ENCODE measurements at places on chromosomes 4 and X.

DNA sequence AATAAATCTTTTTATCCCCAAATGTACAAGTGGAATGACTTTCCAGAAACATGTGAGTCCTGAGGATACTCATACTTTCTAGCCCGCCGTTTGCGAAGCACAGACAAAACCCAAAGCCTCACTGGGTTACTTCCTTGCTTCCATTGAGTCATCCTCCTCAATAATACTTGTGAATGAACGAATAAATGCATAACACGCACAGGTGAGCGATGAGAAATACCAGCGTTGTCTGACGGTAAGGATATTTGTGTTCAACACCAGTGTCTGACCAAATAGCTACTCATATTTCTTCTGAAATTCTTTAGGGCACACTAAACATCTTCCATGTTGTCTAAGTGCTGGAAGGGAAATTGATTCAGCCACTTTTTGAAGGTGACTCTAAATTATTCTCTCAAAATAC, 36.0 kb downstream of the CCNG2 start:
- DNase-seq = no peak

- no peak for DNase-seq
Observed at GRCh38 chrX:68307769-68308168, 125.5 kb downstream of the OPHN1 start.

DNA sequence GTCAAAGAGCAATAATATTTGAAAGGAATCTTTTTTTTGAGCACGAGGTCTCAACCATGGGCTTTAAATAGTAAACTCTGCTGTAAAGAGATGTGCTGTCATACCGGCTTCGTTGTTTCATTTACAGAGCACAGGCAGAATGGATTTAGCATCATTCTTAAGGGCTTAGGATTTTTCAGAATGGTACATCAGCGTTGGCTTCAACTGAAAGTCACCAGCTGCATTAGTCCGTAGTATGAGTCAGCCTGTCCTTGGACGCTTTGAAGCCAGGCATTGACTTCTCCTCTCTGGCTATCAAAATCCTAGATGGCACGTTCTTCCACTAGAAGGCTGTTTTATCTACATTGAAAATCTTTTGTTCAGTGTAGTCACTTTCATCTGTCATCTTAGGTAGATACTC, 23.6 kb downstream of the COX18 start:
- DNase-seq = no peak

DNA sequence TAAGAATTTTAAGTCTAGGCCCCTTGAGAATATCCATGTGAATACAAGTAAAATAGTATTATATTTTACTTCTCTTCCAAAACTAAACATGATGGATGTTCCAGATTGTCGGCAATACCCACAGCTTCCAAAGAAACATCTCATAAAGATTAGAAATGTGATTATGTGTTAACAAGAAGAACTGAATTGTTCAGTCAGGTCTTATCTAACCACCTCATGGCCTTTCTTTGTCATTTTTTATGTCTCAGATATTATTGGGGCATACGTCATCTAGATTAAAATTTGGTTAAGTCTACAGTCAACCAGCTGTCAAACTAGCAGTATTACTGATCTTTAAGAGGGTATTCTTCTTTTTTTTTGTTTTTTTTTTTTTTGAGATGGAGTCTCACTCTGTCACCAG, 10.0 kb downstream of the EPGN start:
- no peak for DNase-seq

GRCh38 chrX:63661676-63662075, 123.3 kb downstream of the ARHGEF9 start:
- DNase-seq = no peak

DNA sequence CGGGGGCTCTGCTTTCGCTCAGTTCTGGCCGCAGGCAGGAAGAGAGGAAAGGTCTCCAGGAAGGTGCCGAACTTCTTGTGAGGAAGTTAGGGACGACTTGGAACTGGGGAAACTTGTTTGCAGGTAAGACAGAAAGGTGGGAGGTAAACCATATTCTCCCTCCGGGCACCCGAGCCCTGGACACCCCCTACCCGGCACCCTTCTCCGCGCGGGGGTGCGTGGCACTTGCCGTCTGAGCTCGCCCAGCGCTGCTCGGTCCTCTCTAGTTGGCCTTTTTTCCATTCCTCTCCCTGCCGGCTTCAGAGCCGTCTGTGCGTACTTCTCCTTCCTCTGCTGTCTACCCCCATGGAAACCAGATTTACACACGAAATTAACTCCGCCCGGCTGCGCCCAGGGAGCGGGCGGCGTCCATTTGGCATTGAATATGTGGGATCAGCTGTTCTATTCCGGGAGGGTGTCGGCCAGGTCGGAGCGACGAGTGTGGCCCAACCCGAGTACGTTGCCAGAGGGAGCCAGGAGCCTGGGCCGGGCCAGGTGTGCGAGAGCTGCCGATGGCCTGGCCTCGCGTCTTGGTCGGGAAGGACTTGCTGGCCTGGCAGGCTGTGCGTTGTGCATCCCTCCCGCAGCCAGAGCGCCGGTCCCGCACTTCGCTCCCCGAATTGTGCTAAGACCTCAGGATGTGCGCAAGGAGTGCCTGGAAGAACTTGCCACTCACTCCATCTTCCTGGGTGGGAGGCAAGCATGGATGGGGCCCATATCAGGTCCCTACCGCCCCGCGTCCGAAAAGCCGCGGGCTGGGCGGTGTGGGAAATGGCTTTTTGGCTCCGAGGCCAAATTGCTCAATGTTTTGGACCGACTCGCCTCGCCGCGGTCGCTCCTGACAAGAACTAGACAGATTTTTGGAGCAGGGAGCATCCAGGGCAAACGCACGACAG, 1.7 kb downstream of the PDGFRA start:
- no peak for DNase-seq

DNA sequence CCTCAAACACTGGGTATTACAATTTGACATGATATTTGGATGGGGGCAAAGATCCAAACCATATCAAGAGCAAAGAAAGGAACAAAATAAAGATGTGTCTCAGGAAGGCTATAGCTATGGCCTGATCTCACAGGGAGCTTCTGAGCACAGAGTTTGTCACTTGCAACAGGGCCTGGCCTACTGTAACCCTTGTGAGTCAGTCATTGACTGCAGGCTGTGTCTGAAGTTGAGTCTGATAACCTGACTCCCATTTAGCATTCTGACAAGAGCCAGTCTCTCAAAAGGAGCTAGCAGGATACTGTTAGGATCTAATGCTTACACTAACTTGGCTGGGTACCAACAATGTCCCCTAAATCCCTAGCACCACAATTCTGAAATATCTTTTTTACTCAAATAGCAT, 612.5 kb upstream of the TECRL start:
- no peak for DNase-seq

- no peak for DNase-seq
Observed at GRCh38 chr4:126742048-126742447, 890.7 kb upstream of the INTU start.

DNA sequence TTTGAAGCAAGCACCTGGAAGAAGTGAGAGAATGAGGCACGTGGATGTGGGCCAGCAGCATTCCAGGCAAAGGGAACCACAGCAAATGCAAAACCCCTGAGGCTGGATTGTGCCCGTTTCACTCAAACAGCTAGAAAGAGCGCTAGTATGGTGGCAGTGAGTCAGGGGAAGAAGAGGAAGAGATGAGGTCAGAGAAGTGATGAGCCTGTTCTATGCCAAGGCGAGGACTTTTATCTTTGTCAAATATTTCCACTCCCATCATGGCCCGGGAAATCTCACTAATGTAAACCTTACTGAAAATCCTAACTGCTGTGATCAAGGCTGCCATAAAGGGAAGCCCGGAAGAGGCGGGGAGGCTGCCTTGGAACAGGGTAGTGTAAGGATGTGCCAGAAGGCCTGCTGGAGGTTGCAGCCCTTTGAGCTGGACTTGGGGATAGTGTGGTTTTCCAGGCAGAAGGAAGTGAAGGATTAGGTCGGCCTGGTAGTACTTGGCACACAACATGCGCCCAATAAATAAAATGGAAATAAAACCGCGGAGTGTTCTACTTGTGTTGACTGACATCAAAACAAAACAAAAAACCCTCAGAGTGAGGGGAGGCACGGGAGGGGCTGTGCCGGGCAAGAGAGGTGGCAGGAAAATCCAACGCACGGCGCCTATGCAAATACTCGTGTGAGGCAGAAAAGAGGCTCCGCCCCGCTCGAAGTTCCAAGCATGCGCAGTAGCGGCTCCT, 1.2 kb upstream of the CDK16 start:
- peak; percentile 59 for DNase-seq

DNA sequence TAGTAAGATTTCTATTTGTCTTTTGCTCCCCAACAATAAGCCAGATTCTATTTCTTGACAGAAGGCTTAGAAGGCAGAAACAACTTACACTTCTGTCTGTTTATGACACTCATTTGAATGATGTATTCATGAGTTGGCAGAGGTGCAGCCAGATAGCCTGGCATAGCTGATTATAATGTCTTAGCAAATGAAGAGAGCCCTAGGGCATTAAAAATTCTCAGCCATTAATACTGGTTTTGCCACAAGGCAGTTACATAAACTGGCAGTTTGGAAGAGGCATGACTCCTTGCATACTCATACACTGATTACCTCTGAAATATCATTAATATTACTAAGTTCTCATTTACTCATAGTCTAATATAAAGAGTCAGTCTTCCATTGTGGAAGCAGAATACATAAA, 728.5 kb upstream of the NDST4 start:
- DNase-seq = no peak

DNA sequence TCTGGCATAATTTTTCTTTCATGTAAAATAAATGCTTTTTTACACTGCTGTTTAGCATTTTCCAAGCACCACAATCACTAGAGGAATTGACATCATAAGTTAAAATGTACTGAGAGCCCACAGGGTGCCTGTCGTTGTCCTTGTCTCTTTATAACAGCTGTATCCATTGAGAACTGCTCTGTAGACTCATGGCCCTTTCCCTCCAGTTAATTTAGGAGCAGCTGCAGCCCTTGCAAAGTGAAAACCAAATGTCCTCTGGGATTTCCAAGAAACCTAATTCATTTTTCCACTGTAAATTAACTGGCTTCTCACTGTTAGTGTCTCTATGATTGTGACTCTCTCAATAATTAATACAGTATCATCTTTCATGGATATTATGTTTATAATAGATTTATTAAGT, 185.9 kb downstream of the SLC4A4 start:
- no peak for DNase-seq

DNA sequence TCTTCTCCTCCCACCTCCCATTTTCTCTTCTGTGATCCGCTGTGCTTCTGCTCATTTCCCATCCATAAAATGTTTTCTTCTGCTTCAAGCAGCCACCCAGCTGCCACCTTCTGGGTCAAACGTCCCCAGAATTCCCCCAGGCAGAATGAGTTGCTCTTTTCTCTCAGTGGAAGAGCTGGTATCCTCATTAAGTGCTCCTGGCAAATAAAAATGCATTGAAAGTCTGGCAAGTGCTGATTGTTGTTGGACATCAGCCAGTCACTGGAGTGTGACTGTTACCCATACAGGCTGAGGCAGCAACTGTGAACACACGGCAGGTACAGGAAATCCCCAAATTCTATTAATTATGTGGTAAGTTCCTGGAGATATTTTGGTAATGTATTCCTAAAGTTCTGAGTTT, 52.6 kb downstream of the LIMCH1 start:
- DNase-seq = no peak

- DNase-seq = no peak
Observed at GRCh38 chr4:94396984-94397383, 54.3 kb upstream of the HPGDS start.

- no peak for DNase-seq
Observed at GRCh38 chr4:6926681-6927478, 17.3 kb downstream of the TBC1D14 start.

GRCh38 chr4:151314479-151314878, 10.9 kb downstream of the SH3D19 start:
- DNase-seq = no peak

DNA sequence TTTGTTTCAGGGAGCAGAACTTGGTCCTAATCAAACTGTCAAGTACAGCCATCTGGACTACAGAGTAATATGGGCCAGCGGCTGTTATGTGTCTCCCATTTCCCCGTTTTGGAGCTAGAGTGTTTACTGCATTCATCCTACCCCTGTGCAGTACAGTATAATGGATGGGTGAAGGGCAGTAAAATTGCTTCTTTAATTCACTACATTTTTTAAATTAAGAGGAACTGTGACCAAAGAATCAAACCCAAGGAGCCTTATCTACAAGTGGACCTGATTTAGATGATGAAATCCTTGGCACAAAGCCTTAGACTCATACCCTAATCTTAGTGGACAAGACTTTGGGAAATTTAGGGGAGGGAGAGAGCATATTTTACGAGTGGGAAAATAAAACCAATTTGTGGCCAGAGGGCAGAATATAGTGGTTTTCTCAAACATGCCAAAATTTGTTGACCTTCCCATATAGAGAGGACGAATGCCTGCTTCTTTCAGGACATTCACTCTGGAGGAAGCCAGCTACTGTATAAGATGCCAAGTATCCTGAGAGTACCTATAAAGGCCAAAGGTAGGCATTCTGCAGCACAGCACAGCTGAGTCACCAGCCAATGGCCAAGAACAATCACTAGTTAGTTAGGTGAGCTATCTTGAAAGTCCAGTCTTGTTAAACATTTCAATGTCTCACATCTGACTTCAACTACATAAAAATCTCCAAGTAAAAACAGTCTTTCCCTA, 253.8 kb upstream of the KCNIP4 start:
- no peak for DNase-seq

GRCh38 chrX:121949041-121949760, 901.8 kb downstream of the GLUD2 start:
- DNase-seq = no peak

DNA sequence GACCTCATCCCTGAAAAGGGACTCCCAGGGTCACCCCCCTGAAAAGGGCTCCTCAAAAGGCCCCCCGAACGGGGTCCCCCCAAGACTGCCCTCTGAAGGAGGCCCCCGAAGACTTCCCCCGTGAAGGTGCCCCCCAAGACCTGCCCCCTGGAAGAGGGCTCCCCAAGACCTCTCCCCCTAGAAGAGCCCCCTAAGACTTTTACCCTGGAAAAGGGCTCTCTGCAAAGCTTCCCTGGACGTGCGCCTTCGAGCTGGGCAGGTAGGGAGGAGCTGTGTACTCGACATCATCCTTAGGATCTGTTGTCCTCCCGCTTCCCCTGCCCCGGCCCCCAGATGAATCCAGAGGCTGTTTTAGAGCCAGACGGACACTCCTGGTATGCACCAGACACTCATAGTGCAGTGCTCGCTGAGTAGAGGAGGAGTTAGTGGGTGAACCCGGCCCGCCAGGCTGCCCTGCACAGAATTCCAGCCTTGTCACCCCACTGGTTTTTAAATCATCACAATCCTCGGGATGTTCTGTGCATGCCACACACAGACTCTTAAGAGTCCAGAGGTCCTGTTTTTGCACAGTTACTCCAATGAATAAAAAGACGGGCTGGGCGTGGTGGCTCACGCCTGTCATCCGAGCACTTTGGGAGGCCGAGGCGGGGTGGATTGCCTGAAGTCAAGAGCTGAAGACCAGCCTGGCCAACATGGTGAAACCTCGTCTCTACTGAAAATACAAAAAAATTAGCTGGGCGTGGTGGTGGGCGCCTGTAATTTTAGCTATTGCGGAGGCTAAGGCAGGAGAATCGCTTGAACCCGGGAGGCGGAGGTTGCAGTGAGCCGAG, 5.7 kb upstream of the SLC25A6 start:
- DNase-seq = no peak

Data from Karpas-422 (cell line).